ENCODE measurements at places on chromosomes 3 and 15.

- no peak for DNase-seq
These were observed 196.6 kb upstream of the BCL6 start for GRCh38 chr3:187941848-187942194.

DNA sequence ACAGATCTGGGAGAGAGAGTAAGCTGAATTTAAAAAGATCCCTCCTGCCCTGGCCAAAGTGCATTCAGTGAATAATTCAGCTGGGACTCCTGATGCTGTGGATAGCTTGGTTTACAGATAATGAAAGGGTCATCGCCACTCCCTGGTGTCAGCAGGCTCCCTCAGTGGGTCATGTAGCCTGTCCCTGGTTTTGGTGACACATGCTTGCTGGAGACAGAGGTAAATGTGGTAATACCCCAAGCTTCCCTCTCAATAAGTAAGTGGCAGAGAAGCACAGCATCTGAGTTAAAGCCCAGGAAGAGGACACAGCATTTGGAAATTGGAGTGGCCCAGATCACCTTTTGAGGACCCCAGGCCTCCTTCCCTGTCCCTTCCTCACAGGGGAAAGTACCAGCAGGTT, 1.8 kb downstream of the TMEM115 start:
- DNase-seq, result no peak

DNA sequence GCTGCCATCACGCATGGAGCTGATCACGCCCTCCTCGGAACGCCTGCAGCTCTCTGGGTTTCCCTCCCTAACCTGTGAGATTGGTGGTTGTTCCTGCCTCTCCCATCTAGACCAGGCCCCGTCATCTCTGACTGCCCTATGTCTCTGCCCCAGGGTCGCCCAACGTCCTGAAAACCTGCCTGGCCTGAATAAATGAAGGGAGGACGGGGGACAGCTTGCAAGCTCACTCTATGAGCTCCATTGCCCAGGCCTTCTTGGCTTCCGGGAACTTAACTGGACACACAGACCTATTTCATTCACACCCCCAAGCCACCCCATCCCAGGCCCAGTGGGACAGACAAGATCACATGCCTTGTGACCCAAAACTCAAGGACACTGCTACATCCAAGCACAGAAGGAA, 274.2 kb downstream of the XXYLT1 start:
- DNase-seq, result no peak

GRCh38 chr3:122824465-122825381, 29.9 kb downstream of the SLC49A4 start:
- no peak for DNase-seq

GRCh38 chr15:57647071-57647790, 55.5 kb downstream of the MYZAP start:
- no peak for DNase-seq

- DNase-seq, result no peak
These were observed 68.7 kb upstream of the ADAMTS9 start for GRCh38 chr3:64756398-64756986.

GRCh38 chr3:26345613-26346012, 277.0 kb upstream of the LRRC3B start:
- DNase-seq, result no peak

DNA sequence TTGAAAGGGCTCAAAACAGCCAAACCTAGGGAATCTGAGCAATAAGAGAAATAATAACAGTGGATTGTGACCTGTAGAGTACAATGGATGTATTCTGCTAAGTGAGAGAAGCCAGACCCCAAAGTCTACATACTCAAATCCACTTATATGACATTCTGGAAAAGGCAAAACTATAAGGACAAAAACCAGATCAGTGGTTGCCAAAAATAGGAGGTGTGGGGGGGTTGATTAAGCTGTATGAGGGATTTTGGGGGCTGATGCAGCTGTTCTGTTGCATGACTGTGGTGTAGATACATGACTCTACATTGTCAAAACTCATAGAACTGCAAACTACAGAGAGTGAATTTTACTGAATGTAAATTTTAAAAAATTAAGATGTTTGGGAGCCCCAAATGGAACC, 20.1 kb upstream of the CGNL1 start:
- DNase-seq, result no peak

DNA sequence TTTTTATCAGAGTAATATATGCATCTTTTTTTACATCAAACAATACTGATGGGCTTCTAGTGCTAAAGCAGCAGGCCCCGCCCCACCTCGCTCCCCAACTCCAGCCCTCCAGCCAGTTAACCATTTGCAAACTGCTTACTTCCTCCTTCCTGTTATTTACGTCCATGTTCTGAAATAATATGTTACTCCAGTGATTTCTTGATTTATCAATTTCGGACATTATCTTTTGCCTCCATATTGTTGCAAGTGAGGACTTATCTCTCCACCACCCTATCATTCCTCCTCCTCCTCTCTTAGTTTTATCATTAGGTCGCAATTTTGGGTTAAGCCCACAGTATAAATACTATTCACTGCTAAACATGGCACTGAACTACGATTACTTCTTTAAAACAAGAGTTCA, 39.5 kb downstream of the ZNF710 start:
- DNase-seq, result no peak

- no peak for DNase-seq
These were observed 85.3 kb downstream of the DPH6 start for GRCh38 chr15:35460616-35461015.

DNA sequence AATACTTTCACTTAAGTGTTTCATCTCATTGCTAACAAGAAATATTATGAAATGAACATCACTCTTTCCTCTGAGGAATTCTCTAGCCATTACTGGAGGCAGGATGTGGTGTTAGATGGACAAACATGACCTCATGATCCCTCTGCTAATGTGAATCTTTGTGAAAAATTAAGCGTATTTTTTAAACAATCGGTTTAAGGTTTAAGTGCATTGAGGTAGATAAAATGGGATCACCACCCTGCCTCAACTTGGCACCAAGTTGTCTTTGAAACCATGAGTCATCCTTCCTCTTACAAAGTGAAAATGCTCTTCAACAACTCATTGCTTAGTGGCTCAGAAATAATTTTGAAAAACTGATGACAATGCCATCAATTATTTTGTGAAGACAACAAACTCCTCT, 76.0 kb upstream of the DCBLD2 start:
- no peak for DNase-seq

DNA sequence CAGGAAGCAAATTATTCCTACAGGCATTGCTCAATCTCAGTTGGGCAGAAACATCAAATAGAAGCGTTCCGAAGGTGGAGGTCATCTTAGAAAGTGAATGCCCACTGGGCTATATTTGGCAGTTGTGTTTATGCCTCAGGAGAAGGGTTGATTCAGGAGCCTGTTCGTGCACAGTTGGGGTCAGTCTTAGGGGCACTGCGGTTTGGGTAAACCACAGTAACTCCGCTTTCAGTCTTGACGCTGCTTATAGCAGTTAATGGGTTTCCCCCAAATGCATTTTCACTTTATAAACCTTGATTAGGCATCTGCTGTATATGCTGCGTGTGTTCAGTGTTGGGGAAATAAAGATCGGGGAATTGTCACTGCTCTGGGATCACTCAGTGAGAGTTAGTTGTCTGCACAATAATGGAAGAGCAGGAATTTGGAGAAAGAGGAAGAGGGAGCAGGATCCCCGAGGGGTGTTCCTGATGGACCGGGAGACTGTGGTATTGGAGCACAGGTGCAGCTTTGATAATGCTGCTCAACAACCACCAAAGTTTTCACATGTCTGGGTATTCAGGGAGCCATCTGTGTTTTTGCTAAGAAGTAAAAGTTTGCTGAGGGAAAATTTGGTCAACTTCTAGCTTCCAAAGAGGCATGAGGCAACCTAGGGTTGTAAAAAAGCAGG, 124.3 kb upstream of the EIF1B start:
- no peak for DNase-seq

DNA sequence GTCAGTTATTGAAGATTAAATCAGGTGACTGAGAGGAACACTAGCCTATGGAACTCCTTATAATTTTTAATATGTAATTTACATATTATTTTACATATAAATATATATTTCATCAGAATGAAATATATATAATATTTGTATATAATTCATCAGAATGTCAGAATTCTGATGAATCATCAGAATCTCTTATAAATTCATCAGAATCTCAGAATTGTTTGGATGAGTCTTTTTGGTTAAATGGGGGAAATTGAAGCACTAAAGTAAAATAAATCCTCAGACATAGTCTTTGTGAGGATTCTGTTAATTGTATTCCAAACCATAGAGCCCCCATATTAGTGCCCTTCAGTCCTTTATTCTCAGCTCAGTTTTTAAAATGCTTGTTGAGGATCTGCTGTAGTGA, 15.4 kb downstream of the TCF12 start:
- no peak for DNase-seq

DNA sequence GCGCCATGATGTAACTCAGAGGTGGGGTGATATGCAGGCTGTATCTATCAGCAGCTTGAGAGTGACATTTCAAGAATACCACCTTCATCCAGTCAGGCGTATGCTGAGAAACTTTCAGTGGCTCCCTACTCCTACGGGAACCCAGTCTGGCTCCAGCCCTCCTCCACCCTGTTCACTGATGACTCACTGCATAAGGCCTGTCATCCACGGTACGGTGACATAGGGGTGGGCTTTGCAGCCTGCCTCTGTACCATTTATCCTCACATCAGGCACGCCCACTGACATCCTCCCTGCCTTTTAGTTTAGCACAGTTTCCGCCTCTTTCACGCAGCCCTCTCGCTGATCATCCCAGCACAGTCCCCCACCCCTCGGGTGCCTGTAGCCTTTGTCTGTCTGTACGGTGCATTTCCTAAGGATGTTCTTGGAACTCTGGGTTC, 11.7 kb downstream of the PXYLP1 start:
- DNase-seq, result peak; percentile 72

DNA sequence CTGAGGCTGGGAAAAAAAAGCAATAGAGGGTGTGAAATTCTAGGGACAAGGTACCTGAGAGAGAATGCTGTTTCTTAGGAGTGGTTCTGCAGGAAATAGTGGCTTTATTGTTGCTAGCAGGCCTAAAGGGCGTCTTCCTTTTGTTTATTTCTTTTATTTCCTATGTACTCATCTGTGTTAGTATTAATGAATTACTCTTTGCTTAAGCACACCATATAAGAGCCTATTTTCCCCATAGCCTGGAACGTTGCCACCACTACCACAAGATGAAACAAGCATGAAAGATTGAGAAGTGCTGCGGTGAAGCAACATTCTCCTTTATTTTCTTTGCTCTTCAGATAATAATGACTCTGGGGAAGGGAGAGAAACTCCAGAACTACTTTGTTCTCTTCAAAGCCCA, 21.3 kb upstream of the GOLIM4 start:
- no peak for DNase-seq

DNA sequence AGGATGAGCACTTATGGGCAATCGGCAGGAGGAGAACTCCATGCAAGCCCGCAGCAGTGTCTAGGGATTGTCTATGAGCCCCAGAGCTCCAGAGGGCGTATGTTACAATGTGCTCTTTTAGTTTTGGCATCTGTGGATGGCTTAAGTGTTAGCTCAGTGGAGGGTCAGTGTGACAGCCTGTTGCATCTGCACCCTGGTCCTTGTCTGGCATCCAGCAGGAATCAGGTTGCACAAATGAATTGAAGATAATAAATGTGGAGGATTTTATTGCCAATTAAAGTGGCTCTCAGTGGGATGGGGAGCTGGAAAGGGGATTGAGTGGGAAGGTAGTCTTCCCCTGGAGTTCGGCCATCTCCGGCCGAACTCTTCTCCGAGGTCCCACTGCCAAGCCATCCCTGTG, 11.8 kb upstream of the PRICKLE2 start:
- no peak for DNase-seq

DNA sequence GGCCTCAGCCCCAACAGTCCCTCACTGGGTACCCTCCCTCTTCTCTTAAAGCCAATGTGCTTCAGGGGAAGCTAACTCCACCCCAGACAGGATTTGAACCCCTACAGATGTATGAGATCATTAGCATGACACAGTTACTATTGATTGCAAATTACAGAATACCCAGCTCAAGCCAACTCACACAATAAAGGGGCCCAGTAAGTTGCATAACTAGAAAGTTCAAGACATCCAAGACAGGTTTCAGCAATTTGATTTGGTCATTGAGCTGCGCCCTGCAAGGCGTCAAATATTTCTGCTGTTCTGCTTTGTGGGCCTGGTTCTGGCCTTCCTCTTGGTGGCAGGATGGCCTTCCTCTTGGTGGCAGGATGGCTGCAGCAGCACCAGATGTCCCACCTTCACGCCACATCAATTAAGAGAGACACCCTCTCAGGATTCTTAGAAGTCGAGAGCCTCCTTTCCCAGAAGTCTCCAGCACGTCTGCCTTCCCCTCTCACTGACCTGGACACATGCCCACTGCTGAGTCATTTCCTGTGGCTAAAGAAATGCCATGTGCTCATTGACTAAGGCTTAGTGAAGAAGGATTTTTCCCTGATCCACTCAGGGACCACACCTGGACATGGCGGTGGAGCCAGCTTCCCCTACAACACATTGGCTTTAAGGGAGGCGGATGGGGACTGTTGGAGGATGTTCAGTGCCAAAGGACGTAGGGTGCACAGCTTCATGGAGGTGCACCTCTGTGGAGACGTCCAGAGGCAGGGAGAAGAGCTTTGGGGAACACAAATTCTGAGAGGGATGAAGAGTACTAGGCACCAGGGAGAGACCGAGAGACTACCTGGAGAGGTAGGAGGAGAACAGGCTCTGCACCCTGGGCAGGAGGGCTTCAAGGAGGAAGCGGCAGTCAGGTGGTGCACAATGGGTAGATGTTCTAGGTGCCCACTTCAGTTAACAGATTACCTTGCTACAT, 49.1 kb downstream of the DNASE1L3 start:
- DNase-seq, result no peak

GRCh38 chr15:94230883-94231722, at the start of gene MCTP2:
Gene MCTP2 (plus strand): TSS chr15:94231561. CDS start chr15:94298266, 66,705 bp downstream.
- peak; percentile 89 for DNase-seq

Measured in activated CD4-positive, alpha-beta memory T cell treated with anti-CD3 and anti-CD28 coated beads for 36 hours (primary cell).